Progenitor cell of endocrine pancreas (in vitro differentiated cells): ENCODE measurements at places on chromosomes 12 and 14. TPM values are rescaled to one million over a fixed set of nuclear protein-coding genes. Genes with fewer than 3 reads are reported as not detected.

Gene CARMIL3
- 4.3 and 4.9 TPM in 2 replicates for total RNA-seq

Gene NGB
- not detected in 2 replicates for total RNA-seq

Gene CELA1
- not detected in 2 replicates for total RNA-seq

Gene KRT79
- not detected in 2 replicates for total RNA-seq

Gene NUMB
- 88.8 and 92.4 TPM in 2 replicates for total RNA-seq

Gene RPS29
- total RNA-seq, result 1,117 and 1,256 TPM in 2 replicates

Gene NFATC4
- 56.6 and 57.6 TPM in 2 replicates for total RNA-seq

Gene BDKRB1
- not detected in 2 replicates for total RNA-seq

Gene NELL2
- total RNA-seq, result 6.1 and 8.4 TPM in 2 replicates

Gene RD3L
- total RNA-seq, result not detected in 2 replicates

Gene EIF4B
- 447 and 487 TPM in 2 replicates for total RNA-seq

Gene OASL
- not detected in 2 replicates for total RNA-seq

- no peak for DNase-seq
Observed at GRCh38 chr14:91385697-91386096, 31.9 kb downstream of the CCDC88C start.

GRCh38 chr12:42162965-42163364 lies 18.3 kb upstream of the GXYLT1 start:
- no peak for DNase-seq

DNA sequence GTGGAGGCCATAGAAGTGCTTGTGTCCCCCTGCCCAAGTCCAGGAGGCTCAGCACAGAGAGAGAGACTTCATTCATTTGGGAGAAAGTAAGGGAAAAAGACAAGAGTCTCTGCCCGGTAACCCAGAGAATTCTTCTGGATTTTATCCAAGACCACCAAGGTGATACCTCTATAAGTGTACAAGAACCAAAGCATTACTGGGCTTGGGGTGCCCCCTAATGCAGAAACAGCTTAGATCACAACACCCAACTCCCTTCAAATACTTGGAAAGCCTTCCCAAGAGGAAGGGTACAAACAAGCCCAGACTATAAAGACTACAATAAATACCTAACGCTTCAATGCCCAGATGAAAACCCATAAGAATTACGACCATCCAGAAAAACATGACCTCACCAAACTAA lies 119.7 kb upstream of the PDE3A start:
- no peak for DNase-seq

- no peak for DNase-seq
Observed at GRCh38 chr12:106125351-106126095, 13.2 kb downstream of the NUAK1 start.

DNA sequence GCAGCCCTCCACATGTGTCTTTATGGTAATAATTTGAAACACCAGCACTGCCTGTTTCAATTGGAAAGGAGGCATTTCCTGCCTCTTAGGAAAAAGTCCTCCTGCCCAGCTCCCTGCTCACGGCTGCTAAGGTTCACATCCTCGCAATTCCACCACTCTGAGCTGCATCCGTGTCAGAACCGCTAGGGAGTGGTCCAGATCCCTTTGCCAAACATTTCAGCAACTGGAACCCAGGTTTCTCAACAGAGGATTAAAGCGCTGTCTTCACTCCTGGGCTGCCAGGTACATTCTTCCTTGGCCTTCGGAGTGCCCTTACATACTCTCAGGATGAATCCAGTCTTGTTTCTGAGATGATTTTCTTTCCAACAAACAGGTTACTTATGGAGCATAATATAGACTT lies 23.3 kb downstream of the C14orf132 start:
- no peak for DNase-seq

DNA sequence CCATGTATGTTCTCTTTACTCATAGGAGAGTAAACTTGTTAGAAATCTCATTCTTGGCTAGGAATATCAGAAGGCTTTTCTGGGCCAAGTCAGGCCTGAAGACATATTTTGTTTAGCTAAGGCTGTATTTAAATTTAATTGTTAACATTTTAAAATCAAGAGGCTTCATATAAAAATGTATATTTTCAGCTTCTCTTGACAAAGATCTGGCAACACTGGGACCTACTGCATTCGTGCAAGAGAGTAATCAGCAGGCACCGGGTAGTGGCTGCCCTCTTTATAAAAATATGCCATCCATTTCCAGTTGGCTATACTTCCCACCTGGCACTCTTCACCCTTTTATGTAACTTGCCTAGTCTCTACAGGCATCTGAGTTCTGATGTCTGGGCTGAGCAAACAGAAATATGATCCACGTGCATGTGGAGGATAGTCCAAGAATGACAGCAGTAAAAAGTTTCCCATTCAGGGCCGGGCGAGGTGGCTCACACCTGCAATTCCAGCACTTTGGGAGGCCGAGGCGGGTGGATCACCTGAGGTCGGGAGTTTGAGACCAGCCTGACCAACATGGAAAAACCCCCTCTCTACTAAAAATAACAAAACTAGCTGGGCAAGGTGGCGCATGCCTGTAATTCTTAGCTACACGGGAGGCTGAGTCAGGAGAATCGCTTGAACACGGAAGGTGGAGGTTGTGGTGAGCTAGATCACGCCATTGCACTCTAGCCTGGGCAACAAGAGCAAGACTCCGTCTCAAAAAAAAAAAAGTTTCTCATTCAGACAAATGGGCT lies 2.0 kb upstream of the SOS2 start:
- no peak for DNase-seq

- no peak for DNase-seq
Observed at GRCh38 chr12:106109168-106109910, 29.4 kb downstream of the NUAK1 start.

- DNase-seq, result no peak
Observed at GRCh38 chr12:24678436-24678835, 270.5 kb downstream of the BCAT1 start.

GRCh38 chr12:52920937-52921336 lies 16.1 kb upstream of the KRT8 start:
- DNase-seq, result no peak

DNA sequence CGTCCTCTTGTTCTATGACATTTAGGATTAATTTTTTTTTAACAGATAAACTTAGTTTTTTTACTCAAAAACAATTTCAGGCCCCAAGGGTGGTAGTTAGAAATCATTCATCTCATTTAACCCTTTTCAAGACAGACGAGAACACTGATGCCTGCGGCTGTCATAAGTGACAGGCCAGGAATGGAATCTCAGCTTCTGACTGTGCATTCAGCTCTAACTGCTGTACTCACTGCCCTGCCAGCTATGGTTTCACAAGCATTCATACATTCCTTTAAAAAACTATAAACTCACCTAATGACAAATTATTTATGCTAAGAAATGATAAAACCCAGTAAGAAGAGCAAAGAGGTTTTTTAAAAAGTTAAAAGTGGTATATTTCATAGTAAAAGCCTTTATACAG lies 8.8 kb downstream of the DENND5B start:
- DNase-seq, result no peak

GRCh38 chr12:109753054-109753401 lies 39.4 kb downstream of the FAM222A start:
- DNase-seq, result no peak

DNA sequence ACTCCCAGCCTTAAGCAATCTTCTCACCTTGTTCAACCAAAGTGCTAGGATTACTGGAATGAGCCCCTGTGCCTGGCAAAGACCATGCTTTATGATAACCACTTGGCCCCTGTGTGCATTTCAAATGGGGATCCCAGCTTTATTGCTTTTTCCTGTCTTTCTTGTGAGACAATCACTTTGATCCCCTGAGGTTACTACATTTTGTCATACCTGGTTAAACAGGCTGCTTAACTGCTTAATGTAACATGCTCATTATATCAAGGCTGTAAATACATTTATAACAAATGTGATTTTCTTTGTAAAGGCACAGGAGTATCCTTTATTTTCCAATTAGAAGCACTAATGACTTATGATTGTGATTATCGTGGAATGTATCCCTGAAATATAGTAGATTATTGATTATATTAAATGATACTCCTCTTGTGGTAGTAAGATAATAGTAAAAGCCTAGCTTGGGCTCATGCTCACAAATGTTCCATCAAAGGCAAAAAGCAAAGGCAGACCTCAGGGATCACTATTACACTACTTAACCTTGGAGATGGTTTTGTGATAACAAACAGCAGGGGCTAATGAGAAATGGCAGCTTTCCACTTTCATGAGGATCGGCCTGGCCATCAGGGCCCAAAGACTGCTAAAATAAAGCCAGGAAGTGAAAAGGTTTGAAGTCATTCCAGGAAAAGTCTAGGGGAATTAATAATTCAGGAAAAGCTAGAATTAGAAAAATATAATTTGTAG lies 290.8 kb upstream of the MDGA2 start:
- no peak for DNase-seq

DNA sequence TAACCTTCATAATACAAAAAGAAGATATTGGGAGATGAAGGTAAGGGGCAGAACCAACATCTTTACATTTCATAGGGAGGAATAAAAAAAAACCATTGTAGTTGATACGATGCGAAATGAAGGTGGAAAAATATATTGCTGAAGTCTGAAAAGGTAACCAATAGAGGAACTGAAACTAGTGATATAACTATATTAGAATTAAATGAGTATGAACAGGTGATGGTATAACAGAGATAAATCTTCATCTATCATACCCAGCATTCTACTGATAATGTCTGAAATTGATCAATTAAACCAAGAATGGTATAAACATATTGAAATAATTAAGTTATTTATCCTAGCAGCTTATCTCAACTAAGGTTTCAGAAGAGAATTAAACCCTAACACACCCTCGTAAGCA lies 332.1 kb downstream of the NELL2 start:
- DNase-seq, result no peak

DNA sequence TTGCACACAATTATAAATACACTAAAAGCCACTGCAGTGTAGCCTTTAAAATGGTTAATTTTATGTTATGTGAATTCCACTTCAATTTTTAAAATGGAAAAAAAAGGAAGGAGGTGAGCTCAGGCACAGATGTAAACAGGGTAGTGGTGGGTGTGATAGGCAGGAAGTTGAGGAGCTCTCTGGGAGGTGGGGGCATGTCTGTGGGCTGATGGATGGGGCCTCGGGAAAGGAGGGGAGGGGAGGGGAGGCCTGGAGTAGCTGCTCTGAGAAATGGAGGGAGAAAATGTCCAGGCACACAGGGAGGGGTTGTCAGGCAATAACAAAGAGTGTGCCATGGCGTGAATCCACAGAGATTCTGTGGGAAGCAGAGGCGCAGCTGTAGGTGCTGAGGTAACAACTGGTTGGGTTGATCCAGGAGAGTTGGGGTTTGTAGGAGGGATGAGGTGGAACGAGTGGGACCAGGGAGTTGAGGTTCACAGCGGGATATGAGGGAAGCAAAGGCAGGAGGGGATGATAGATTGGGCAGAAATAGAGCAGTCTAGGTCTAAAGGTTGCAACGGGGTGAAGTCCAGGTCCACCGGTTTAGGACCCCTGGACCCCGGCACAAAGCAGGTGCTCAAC lies 57.2 kb downstream of the LTBP2 start:
- no peak for DNase-seq

DNA sequence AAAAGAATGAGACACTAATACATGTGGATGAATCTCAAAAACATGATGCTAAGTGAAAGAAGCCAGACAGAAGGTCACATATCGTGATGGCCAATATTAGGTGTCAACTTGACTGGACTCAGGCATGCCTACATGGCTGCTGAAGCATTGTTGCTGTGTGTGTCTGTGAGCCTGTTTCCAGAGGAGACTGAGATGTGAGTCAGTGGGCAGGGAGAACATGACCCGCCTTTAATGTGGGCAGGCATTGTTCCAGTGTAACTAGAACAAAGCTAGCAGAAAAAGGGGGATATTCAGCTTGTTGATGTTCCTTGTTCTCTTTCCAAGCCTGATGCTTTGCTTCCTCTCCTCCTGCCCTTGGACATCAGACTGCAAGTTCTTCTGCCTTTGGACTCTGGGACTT lies 47.6 kb downstream of the DCAF5 start:
- no peak for DNase-seq

- DNase-seq, result no peak
Observed at GRCh38 chr14:92397150-92397952, 74.4 kb downstream of the SLC24A4 start.

DNA sequence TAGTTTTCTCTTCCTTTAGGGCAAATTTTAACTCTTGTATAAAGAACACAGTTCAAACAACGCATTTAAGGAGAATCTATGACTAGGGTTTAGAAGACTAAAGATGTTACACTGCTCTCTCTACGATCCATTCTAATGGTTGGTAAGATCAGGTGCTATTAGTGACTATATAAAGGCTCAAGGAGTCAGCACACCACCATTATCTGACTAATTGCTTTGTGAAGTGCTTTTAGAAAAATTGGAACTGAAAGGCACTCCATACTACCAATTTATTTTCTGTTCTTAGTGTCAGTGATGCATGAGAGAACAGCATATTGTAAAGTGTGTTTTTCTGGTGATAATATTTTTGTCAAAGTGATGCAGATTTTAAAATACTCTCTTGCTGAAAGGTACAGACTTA lies 136.8 kb downstream of the SYT1 start:
- no peak for DNase-seq

DNA sequence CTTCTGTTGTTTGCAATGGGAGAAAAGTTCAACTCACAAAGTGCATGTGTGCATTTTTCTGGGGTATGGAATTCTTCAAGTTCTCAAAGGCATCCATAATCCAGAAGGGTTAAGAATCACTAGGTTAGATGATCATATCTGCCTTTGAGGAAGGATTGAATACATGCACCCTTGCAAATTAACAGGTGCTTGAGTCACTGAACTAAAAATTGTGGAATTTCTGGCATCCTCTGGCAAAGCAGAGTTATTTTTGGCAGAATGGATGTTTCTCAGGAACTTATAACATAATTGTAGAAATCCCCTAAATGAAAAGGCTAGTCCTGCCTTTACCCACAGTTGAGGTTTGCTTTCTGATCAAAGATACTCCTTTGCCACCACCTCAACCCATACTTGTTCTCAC lies 136.5 kb upstream of the DYRK2 start:
- DNase-seq, result no peak
